ENCODE measurements at places on chromosomes 7 and 10.

DNA sequence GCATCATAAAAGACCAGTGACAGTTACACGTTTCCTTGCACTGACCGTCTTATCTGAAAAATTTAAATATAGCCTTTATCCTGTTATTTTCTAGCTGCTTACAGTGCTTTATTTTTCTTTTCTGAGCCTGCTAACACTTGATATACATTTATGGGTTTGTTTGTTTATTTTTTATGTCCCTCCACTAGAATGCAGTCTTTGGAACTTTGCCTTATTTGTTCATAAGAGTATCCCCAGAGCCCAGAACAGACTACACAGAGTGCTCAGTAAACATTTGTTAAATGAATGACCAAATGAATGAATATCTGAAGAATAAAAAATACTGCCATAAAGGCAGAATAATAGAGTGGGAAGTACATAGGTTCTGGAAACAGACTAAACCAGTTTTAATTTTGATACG is 202.3 kb upstream of the LRRN3 start:
- no peak for DNase-seq

GRCh38 chr7:80781561-80781979 is 137.3 kb downstream of the SEMA3C start:
- DNase-seq: no peak

DNA sequence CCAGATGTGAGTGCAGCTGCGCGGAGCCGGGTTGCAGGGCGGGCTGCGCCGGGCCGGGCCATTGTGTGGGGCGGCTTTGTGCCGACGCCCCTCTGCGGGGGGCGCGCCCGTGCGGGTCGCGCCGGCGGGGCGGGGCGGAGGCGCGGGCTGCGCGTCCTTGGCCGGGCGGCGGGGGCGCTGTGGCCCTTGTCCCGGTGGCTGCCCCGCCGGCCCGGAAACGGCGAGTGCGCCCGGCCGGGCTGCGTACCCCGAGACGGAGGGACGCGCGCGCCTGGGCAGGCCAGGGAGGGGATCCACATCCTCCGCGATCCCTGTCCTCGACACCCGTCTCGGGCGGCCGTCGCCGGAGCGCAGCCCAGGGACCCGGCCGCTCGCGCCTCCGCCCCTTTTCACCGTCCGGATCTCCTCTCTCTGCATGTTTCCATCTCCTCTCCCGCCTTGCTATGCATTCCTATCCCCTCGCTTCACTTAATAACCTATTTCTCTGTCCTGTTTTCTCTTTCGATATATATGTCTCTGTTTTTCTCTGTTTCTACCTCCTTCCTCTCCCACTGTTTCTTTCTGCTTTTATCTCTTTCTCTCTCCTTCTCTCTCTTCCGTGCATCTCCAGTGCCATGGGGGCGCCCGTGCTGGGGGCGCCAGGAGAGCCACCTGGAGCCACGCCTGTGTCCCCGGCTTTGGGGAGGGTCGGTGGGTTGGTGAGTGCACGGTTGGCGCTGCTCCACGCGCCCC is 765 bp downstream of the PFKFB3 start:
- no peak for DNase-seq

DNA sequence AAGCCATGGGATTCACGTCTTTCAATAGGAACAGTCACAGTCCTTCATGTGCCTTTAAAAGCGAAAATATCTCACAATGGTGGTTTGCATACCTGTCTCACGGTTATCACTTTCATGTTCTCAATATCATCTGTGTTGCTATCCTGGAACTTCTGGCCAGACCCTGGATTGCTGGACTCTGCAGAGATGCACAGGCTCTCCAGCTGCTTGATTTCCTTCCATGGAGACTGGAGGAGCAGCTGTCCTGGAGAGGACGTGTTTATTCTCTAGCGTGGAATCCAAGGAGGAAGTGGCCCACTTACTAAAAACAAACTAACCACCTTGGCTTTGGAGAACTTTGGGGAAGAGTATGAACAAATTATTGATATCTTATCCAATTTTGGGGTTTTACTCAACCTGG is 16.5 kb downstream of the BTBD16 start:
- no peak for DNase-seq

DNA sequence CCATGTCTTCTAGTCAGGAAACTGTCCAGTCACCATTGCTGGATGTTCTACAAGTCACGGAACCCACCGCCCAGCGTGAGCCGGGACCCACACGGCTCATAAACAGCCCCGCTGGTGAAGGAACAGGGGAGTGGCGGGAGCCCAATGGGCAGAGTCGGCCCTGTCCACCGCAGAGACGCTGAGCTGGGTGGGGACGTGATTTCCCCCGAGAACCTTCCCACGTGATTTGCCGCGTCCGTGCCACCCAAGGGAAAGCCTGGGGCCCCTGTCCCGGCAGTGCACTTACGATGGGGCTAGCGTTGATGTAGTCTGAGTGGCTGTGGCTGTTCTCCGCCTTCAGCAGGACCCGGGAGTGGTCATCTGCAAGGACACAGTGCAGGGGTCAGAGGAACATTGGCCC is 266.9 kb downstream of the DNAJB6 start:
- DNase-seq: no peak

GRCh38 chr7:15457990-15458955 is 103.5 kb downstream of the AGMO start:
- no peak for DNase-seq

DNA sequence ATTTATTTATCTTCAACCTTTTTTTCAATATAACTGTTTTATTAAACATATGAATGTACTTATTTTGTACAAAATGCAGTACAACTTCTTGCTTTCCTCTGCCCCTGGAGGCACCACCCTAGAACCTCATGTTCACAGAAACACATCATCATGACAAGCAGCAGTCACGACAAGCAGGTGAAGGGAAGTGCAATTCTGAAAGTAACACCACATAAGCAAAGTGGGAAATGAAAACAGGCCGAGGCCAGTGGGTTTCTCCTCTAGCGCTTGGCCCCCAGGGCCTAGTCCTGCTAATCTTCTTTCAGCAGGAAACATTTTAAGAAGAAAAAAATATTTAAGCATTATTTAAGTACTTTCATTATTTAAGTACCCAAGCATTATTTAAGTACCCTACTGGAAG is 598.1 kb downstream of the SH2D4B start:
- DNase-seq: no peak

GRCh38 chr7:147923841-147924240 is 666.7 kb upstream of the C7orf33 start:
- no peak for DNase-seq
